ENCODE measurements at places on chromosomes 7 and 10.
A peak's percentile ranks its signal among the peaks of the same experiment; 100 is the strongest.

GRCh38 chr10:125661941-125662515 lies 20.9 kb downstream of the TEX36 start:
- no peak for DNase-seq

DNA sequence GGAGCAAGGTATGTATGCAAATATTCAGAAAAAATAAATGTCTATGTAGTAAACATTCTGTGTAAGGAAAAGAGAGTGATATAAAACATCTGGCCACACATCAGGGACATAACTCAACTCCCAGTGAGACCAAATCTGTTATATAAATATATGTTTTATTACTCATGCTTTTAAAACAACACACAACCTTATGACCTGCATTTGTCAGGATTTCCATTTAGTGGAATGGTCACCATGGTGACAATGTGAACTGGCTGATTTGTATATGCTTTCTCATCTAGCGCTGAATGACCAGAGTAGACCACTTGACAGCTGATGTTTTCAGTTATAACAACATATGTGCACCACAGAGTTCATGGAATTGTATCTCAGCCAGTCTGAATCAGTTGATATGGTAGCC lies 551.7 kb downstream of the HTR7 start:
- DNase-seq, result no peak

- DNase-seq, result no peak
Observed at GRCh38 chr7:121300685-121301420, 27.9 kb upstream of the WNT16 start.

DNA sequence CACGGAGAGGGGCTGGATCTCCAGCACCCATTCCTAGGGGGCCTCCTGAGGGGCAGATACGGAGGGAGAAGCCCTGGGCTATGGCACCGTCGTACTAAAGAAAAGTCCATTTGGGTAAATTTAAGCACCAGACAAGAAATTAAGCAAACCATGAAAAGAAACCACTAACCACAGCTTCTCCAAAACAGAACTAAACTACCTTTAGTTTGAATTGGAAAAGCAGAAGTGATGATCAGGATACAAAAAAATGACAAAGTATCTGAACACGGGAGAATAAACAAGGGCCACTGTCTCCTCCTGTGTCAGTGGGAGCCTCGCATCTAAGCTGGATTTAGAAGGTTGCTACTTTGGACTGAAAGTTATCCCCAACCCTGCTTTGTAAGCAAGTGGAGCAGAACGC lies 69.1 kb downstream of the DIP2C start:
- no peak for DNase-seq

- DNase-seq, result peak; percentile 68
Observed at GRCh38 chr10:21517134-21518031, 8.1 kb downstream of the SKIDA1 start.

DNA sequence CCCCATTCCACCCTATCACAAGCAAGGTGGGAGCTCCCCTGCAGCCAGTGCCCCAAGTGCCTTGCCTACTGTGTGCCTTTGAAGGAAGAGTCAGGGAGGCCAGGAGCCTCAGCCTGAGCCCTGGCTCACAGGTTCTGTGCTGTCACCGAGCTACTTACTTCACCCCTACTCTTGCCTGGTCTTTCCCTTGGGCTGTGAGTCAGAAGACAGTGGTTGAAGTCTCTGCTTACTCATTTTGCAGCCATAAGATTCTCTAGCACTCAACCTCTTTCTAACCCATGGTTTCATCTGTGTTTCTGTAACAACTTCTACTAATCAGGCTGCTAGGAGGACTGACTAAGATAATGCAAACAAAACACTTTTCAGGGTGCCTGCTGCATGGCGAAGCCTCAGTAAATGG lies 114.5 kb downstream of the PLCE1 start:
- no peak for DNase-seq

- no peak for DNase-seq
Observed at GRCh38 chr10:23081891-23082290, 13.5 kb upstream of the MSRB2 start.

GRCh38 chr10:123889821-123890220 lies 1.8 kb downstream of the CPXM2 start:
- DNase-seq, result no peak
